ENCODE measurements at places on chromosomes 5 and 9. TPM values are rescaled to one million over a fixed set of nuclear protein-coding genes. Genes with fewer than 3 reads are reported as not detected.

HARS2 gene
- total RNA-seq = 13.7 TPM

DNA sequence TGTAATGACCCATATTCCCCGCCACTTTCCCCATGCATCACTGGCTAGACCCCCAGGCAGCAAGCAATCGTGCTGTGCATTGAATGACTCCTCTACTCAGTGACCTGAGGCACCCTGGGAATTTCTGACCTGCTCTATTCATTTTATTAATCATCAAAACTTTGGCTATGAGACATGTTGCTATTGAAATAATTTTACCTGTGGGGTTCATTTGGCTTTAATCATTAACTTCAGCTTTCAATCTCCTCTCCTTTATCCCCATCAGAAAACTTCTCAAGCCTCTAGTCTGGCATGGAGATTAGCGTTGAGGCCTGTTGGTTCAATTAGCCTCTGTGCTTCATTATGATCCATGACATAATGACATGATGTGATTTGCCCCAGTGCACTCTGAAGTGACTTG lies 429.0 kb downstream of the ZNF608 start:
- DNase-seq = no peak
- H3K4me3 ChIP-seq = no peak overlapping the region
- H3K27me3 ChIP-seq = no peaks in the 10 kb centered on the region

DNA sequence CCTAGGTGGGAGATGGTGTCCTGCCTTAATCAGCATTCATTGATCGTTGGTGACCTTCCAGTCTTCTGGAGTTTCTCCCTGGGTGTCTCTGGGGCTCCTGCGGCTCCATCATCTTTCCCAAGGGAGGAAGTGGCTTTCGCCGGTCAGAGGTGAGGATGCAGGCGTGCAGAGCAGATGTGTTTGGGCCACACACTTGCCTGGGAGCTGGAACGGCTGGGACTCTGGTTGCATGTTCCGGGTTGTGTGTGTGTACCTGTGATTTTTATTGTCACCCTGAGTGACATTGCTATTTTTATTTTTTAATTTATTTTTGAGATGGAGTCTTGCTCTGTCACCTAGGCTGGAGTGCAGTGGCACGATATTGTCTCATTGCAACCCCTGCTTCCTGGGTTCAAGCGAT lies 9.6 kb downstream of the HMCN2 start:
- H3K27ac ChIP-seq = no peak overlapping the region
- no peaks in the 10 kb centered on the region for H3K4me1 ChIP-seq
- no peaks in the 10 kb centered on the region for H3K27me3 ChIP-seq

DNA sequence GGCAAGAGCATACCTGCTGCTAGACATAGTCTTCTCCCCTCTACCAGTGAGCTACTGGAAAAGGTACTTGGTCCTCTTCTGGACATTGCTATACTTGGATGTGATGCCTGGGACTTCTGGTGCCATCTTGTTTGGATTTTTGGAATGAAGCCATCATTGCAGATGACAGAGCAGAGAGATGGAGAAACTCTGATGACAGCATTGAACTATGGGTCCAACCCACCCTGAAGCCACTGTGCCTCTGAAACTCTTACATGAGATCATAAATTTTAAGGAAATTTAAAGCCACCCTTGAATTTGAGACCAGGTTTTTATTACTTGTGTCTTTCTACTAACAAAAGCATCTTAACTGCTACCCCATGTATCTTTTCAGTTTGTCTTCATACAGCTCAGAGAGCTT lies 151.1 kb upstream of the SMIM23 start:
- peaks cover 6% of the 10 kb centered on the region for H3K4me1 ChIP-seq
- DNase-seq = no peak
- no peaks in the 10 kb centered on the region for H3K36me3 ChIP-seq

DNA sequence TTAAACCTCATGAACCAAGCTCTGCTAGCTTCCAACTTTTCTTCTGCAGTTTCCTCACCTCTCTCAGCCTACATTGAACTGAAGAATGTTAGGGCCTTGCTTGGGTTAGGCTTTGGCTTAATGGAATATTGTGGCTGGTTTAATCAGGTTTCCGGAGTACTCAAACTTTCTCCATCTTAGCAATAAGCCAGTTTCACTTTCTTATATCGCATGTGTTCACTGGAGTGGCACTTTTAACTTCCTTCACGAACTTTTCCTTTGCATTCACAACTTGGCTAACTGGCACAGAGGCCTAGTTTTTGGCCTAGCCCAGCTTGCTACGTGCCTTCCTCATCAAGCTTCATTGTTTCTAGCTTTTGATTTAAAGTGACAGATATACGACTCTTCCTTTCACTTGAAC lies 81.0 kb upstream of the MAST4 start:
- H3K36me3 ChIP-seq = no peaks in the 10 kb centered on the region
- no peaks in the 10 kb centered on the region for H3K27me3 ChIP-seq
- H3K27ac ChIP-seq = no peak overlapping the region
- no peak overlapping the region for H3K4me3 ChIP-seq
- no peaks in the 10 kb centered on the region for H3K4me1 ChIP-seq
- DNase-seq = no peak

DNA sequence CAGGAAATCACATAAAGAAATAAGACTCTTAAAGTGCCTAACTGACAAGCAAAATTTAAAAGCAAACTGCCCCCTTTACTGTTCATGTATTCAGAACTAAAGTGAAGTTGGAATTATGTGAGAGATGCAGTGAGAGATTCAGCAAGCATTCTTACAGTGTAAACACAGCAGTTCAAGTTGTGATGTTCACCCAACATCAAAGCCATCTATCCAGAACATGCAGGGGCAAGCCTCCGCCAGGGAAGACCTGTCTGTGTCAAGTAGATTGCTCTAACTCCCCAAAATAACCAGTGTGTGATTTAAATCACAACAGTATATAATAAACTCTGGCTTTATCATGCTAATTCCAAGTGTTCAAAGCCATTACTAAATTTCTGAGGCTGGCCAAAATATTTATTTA lies 233.3 kb downstream of the BNC2 start:
- H3K36me3 ChIP-seq = no peaks in the 10 kb centered on the region
- no peak for DNase-seq
- no peaks in the 10 kb centered on the region for H3K27me3 ChIP-seq
- no peaks in the 10 kb centered on the region for H3K4me1 ChIP-seq
